ENCODE measurements at places on chromosomes 4 and X. TPM values are rescaled to one million over a fixed set of nuclear protein-coding genes. Genes with fewer than 3 reads are reported as not detected.

Gene IL2
- not detected for total RNA-seq

Gene VCX3A
- not detected for total RNA-seq

- no peak for DNase-seq
Measured at GRCh38 chr4:73540826-73541225, 59.3 kb downstream of the AFM start.

DNA sequence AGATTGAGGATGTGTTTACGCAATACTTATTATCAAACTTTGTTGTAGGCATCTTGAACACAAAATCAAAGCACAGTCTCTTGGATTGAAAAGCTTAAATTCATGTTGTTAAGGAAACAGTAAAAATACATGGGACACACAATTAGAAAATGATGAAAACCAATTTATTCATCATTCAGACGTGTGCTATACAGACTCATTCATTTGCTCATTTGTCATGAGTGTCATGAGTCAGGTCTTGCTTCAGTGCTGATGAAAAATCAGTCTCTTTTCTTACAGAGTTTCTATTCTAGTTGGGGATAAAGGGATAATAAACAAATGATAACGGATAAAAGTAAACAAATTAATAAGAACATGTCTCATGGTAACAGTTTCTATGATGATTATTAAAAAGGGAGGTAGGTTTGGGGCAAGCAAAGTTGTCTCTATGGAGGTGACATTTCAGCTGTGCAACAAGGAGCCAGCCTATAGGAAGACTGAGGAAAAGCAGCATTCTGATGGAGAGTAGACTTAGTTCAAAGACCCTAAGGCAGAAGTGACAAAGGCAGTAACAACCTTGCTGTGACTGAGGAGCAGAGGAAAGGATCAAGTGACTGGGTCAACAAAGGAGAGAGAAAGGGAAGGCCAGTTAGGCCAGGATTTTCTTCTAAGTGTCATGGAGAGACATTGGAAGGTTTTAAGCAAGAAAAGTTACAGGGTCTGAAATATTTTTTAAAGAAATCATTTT lies 224.0 kb upstream of the HHIP start:
- no peak for DNase-seq

- no peak for DNase-seq
Measured at GRCh38 chr4:109432203-109432602, 1.4 kb upstream of the SEC24B start.

GRCh38 chr4:64780664-64781063 lies 371.4 kb upstream of the TECRL start:
- no peak for DNase-seq

- no peak for DNase-seq
Measured at GRCh38 chrX:46376246-46376885, 168.9 kb downstream of the ZNF674 start.

DNA sequence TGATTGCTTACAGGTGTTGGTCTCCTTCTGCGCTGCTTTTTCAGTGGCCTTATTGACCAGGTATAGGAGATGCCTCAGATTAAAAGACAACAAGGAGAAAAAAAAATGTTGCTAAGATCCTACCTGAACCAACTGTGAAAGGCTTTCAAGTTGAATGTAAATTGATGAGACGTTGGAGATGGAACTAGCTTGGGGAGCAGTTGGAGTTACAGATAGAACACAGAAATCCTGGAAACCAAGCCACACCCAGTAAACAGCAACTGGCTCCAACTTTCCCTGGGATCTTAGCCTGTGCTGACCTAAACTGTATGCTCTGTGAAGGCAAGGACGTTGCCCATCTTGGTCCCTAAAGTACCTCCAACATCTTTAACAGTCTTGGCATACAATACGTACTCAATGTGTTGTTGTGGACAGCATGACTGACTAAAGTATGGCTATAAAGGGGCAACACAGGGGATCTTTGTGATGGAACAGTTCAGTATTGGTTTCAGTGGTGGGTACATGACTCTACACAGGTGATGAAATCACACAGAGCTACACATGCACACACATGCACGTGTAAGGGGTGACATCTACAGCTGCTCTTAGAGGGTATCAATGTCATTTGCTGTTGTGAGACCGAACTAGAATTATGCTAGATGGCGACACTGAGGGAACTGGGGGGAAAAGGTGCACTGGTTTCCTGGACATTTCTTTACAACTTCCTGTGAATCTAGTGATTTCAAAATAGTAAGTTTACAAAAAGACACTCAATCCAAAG lies 22.3 kb downstream of the GAB3 start:
- DNase-seq = no peak

Measured in upper lobe of left lung (tissue), 6 donors.